Neural crest cell (in vitro differentiated cells): ENCODE measurements at places on chromosomes 1 and 21. TPM values are rescaled to one million over a fixed set of nuclear protein-coding genes. Genes with fewer than 3 reads are reported as not detected.

The TOR1AIP1 gene
- total RNA-seq = 21.5 and 22.1 TPM in 2 replicates

DNA sequence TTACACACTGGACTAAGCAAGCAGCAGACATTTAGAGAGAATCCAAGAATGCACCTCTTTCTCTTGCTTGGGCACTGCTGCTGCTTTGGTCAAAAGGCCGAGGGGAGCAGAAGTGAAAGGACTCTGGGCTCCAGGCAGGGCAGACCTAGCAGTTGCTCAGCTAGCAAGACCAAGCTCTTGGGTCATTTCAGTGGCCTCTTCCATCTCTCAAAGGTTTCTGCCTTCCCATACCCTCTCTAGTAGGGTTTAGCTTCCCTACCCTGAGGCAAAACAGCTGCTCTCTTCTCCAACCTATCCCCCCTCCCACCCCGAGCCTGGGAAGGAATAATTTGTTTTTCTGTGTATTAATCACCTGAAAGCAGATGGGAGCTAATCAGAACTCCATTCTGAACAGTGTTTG lies 25.8 kb downstream of the TFAP2E start:
- DNase-seq = no peak

DNA sequence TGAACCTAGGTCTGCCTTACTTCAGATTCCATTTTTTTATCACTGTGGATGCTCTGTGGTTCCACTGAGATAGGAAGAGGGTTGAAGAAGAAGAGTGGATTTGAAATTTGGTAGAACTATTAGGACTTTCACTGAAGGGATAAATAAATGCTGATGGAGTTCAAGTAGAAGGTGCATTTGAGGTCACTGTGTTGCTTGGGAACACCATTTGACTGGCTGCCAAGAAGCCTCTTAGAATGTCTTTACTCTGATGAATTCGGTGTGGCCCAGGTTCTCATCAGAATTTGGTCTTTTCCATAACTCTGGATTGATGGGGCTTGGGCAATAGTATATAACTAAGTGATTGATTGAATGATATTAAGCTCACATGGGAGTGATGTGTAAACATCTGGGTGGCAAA lies 11.9 kb downstream of the XPR1 start:
- no peak for DNase-seq

- DNase-seq = no peak
Observed at GRCh38 chr21:22235866-22236590, 1237.8 kb downstream of the NCAM2 start.

The C8A gene
- total RNA-seq = not detected in 2 replicates

GRCh38 chr1:94026619-94027380 lies 94.1 kb downstream of the ABCA4 start:
- DNase-seq = no peak

DNA sequence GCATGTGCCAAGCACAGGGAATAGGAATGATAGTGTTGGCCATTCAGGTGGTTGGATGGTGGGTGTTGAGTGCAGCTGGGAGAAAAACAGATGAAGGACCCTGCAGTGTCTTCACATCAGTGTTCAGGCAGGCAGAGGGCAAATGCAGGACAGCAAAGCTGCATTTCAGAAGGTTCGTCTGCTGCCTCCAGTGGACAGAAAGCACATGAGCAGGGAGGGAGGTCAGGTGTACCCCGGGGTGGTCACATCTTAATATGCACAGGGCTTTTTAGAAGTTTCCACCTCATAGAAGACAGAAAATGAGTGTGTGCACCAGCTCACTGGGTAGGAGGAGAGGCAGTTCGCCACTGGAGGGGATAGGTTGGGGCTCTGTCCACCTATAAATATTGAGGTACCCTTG lies 184.9 kb downstream of the SLC35F3 start:
- no peak for DNase-seq

DNA sequence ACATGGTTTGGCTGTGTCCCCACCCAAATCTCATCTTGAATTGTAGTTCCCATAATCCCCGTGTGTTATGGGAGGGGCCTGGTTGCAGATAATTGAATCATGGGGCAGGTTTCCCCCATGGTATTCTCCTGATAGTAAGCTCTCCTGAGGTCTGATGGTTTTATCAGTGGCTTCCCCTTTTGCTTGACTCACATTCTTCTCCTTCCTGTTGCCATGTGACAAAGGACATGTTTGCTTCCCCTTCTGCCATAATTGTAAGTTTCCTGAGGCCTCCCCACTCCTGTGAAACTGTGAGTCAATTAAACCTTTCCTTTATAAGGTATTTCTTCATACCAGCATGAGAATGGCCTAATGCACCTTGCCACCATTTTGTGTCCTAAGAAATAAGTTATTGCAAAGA lies 415.0 kb downstream of the COL11A1 start:
- DNase-seq = no peak

The RIPPLY3 gene
- total RNA-seq = 2.6 and 3.2 TPM in 2 replicates

The KIF2C gene
- 88.7 and 92.7 TPM in 2 replicates for total RNA-seq

DNA sequence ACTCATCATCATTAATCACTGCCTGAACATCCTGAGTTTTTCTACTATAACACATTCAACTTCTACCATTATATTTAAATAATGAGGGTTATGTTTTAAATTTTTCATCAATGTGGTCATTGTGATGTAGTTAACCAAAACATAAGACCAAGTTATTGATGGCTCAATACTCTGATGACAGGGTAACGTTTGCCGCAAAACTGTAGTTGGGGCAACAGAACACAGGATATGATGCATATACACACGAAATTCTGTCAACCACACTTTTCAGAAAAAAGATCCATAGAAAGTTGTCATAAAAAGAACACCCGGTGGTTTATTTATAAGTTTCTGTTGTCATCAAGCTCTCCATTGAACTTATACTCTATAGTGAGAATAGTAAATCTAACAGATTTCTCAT lies 121.7 kb upstream of the COL11A1 start:
- no peak for DNase-seq

The OVAAL gene
- total RNA-seq = not detected in 2 replicates

DNA sequence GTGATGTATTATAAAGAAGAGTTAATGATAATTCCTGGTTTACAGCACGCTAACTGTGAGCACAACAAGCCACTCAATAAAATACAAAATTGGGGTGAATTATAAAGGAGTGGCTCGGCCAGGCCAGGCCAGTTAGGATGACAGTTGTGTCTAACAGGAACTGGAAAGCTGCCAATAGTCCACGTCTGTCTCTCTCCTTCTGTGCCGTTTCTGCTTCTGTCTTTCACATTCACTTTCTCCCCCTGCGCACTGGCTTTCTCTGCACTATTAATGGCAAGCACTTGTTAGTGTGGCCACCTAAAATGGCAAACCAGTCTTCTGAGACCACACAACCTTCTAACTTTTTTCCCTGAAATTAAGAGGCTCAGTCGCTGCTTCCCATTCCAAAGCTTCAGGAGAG lies 394.3 kb downstream of the NTNG1 start:
- DNase-seq = no peak

The CLDN19 gene
- 0.14 and 0.19 TPM in 2 replicates for total RNA-seq

DNA sequence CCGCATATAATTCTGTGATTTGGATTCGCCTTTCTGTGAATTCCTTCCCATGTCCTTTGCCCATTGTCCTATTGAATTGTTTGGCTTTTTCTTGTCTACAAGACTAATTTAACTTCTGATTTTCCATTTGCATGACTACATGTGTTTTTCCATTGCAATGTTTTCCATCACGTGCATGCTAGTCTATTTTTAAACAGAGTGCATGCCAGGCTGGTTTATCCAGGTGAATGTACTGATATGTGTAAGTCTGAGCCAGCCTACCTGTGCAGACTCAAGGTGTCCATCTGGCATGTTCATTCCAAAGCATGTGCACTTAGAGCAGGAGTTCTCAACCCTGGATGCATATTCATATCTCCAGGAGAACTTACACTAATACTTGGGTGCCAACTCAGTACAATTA lies 59.7 kb downstream of the INAVA start:
- no peak for DNase-seq

The LMX1A gene
- not detected in 2 replicates for total RNA-seq

DNA sequence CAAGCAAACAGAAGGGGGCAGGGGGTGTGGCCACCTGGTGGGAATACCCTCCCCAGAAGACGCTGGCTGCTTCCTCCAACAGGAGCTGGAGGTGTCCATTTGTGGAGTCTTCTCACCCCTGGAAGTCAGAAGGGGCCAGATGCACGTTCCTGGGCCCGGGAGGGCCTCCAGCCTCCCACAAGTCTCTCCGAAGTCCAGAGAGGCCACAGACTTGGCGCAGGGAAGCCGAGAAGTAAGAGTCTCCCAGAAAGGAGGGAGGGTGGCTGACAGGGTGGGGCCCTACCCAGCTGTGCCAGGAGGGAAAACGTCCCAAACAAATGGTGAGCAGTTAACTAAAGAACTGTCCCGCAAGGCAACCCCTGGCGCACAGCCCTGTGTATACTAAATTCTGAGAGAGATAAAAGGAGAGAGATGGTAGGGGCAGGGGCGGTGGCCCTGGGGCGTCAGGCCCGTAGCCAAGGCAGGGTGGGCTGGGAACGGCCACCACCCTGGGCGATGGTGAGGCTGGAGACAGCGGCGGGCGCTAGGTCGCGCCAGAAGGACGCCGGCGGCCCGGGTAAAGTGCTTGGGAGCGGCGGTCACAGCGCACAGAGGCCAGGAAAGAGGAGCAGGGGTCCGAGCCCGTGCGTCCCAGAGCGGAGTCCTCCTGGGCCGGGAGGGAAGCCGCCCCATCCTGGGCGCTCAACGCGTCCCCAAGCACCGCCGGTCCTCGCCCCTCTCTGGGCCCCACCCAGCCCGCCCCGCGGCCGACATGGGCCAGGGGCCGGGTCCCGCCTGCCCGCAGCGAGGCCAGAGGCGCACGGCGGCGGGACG lies 1.2 kb downstream of the CHD5 start:
- DNase-seq = no peak

DNA sequence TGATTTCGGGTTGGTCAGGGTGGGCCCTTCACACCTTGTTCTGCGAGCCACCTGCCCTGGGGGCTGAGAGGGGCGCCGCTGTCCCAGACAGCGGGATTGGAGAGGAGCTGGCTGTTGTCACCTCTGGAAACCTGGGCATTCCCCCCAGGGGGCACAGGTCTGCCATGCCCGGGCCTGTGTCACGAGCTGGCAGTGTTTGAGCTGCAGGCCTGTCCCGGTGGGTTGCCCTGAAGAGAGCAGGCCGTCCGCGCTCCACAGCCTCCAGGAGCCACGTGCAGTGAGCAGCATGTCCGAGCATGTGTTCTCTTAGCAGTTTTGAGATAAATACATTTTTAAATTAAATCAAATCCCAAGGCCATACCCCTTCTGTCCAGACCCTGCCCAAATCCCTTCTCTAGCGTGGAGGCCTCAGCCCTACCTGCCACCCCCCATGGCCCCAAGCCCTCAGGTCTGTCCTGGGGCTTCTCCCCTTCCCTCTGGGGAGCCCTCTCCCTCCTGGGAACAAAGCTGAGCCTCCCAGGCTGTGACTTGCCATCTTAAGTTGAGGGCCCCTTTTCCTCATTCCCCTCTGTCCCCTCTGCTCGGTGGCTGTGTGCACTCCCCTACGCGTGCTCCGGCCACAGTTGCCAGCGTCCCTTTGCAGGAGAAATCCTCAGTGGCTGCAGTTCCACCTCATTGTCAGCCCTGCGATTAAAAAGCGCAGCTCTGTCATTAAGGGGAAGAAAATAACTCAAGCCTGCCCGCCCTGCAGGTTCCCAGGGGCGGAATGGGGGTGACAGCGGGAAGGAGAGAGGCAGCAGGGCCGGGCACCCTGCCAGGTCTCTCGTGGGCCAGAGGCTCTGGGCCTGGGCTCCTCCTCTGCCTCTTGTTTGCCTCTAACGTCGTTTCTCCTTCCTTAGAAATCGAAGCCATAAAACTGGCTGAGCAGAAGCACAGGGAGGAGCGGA lies 26.6 kb downstream of the SLX9 start:
- no peak for DNase-seq

- DNase-seq = no peak
Observed at GRCh38 chr1:73626326-73626725, 571.6 kb downstream of the LRRIQ3 start.

DNA sequence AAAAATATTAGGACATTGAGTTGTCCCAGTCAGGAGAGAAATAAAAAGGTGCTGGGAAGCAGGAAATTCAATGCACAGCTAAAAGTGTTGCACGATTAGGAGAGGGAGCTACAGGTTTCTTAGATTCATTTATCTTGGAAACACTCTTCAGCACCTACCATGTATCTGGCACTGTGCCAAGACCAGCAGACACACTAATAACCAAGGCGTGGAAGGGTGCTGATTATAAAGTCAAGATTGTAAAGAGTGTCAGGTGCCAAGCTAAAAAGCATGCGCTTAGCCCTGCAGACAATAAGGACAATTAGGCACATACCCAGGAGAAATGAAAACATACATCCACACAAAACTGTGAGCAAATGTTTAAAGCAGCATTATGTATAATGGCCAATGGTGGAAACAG lies 129.9 kb downstream of the DSCAM start:
- DNase-seq = no peak

The ANGPTL3 gene
- not detected in 2 replicates for total RNA-seq

The CDK18 gene
- total RNA-seq = 26.4 and 30.8 TPM in 2 replicates

DNA sequence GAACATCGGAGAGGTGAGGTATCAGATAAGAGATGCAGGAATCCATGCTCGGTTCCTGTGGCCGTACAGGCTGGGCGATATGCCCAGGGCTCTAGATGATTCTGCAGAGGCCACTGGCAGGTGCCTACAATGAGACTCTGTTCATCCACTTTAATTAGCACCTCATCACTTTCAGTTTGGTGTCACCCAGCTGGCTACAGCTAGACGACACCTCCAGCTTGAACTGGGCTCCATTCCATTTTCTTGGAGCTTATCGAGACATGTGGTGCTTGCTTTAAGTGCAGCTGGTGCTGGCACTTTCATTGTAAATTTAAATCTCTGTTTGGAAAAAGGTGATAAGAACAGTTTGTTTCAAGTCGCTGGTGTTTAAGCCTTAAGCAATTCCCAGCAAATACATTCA lies 322.5 kb upstream of the ADGRL2 start:
- no peak for DNase-seq

The IARS2 gene
- total RNA-seq = 65.1 and 66.9 TPM in 2 replicates

The S100B gene
- 29.9 and 37.3 TPM in 2 replicates for total RNA-seq

- DNase-seq = no peak
Observed at GRCh38 chr1:59917026-59917784, 9.4 kb downstream of the CYP2J2 start.

The C1orf210 gene
- total RNA-seq = not detected in 2 replicates

DNA sequence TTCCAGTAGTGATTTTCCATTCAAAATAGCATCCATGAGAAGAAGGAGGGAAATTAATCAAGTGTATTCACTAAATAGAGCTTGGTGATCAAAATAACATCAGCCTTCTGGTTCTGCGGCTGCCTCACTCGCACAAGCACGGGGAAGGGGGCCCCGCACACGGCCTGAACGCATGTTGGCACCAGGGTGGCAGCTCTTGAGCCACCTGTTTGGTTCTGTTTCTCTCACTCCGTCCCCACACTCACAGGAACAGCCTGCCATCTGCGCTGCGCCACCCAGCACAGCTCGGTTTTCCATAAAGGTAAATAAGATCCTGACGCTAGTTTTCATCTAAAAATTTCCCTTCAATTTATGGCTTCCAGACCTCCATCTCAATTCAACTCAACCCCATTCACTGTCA lies 49.4 kb downstream of the TIAM1 start:
- DNase-seq = no peak

The LCE6A gene
- total RNA-seq = not detected in 2 replicates

DNA sequence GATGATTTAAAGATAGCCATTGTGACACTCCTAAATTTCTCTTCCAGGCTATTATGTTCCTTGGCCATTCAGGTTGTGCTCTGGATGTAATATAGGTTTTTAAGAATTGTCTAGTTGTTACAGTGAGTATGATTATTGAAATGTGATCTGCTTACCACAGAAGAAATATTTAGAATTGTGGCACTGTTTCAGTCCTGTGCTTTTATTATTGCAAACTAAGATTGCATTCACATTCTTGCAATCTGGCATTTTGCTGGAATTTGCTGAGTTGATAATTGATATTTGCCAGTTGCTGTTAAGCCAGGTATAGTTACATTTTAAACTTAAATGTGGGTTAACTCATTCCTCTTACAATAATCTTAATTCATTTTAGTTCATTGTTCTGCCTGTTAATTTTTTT lies 22.3 kb downstream of the EXO1 start:
- no peak for DNase-seq
